ENCODE measurements at places on chromosomes 3 and 15. TPM values are rescaled to one million over a fixed set of nuclear protein-coding genes. Genes with fewer than 3 reads are reported as not detected.

GRCh38 chr3:4753073-4753691 is 226.1 kb upstream of the BHLHE40 start:
- no peak for DNase-seq

BTBD1 gene
- 46.5 TPM for total RNA-seq

DNA sequence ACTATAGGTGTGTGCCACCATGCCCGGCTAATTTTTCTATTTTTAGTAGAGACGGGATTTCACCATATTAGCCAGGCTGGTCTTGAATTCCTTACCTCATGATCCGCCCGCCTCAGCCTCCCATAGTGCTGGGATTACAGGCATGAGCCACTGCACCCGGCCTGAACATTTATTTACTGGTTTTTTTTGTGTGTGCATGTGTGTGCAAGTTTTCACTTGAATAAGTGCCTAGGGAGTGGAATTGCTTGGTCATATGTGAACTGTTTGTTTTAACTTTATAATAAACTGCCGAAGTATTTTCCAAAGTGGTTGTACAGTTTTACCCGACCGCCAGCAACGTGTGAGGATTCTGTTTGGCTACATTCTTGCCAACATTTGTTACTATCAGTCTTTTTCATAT is 14.1 kb downstream of the BBS4 start:
- DNase-seq, result no peak

DNA sequence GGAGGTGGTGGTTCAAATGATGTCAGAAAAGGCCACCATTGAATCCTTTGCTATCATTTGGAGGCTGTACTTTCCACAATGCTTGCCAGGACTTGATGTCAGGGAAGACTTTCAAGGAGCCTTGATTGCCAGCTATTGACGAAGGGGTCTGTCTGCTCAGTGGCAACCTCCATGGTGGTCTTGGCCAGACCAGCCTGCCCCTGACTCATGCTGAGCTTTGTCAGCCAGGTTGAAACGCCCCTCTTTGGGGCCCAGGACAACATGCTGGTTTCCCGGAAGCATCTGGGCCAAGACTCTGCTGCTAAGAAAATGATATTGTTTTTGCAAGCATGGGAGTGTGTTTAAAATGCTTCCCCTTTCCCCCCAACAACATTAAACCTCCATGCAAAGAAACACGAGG is 26.7 kb downstream of the CGNL1 start:
- no peak for DNase-seq

- DNase-seq, result no peak
Measured at GRCh38 chr3:183220828-183221227, 32.2 kb upstream of the B3GNT5 start.

SPESP1 gene
- total RNA-seq, result not detected

GRCh38 chr3:183911087-183911486 is 26.4 kb upstream of the PARL start:
- DNase-seq, result no peak

DNA sequence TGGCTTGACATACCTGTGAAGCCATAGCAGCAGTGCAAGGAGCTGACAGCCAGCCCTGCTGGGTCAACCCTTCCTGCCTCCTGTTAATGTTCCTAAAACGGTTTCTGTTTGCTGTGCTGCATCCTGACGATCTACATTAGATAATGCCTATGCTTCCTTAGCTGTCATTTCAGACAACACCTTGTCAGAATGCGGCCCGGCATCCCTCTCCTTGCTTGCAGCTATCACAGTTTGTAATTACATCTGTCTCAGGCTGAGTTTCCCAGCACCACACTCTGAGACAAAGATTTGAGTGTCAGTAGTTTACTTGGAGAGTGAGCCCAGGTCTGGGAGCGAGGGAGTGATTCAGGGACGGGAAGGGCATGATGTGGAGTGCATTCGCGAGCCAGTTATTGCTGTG is 9.0 kb downstream of the TRH start:
- DNase-seq, result no peak

- peak; percentile 80 for DNase-seq
Measured at GRCh38 chr3:49028673-49029562, at the start of gene IMPDH2. Gene IMPDH2, minus strand, starts transcription at chr3:49029398. Its CDS starts 48 bp downstream, at chr3:49029350.

AMIGO3 gene
- not detected for total RNA-seq
